ENCODE measurements at places on chromosomes 5 and 9.

- DNase-seq: no peak
These were observed 13.9 kb upstream of the UBE2QL1 start for GRCh38 chr5:6434731-6435130.

- DNase-seq: peak; percentile 83
These were observed at the start of gene CERCAM for GRCh38 chr9:128420651-128421481. Gene CERCAM, plus strand, starts transcription at chr9:128420857. Its CDS starts 21 bp downstream, at chr9:128420878.

DNA sequence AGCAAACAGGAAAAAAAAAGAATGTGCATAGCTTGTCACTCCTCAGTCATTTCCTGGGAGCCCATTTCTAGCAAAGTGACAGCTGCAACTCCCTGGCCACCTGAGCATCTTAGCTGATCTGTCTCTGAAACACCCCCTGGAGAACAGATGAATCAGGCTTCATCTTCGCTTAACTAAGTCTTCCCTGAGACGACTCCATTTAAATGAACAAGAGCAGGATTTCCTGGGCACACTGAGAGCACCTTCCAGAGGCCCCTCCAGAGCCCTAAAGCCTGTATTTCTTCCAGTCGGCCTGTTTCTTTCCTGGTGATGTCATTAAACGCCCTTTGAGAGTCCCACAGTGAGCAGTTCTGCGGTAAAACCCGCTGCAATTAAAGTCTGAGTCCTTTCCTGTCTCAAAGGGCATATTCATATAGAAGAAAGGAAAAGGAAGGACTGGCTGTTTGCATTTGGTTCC lies 13.9 kb downstream of the TGFBI start:
- DNase-seq: no peak

- no peak for DNase-seq
These were observed 79.3 kb downstream of the EPB41L4A start for GRCh38 chr5:112339761-112340160.

DNA sequence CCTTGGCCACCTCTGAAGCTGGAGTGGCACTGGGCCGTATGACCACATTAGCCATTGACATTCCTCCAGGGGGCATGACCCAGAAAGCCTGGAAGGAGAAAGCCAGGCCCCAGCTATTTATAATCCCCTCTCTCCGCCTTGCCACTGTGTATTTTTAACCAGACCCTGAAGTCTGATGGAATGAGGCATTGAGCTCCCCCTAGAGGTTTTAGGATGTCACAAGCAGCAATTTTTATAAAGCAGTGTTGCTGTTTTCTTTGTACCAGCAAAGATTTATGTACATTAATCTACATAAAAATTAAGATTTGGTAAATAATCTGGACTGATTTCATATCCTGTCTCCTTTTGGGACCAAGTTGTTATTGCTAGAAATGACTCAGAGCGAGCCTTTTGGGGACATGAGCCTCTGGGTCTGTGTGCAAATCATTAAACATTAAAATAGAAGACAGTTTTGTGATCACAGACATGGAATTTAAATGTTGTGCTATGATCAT lies 127.1 kb downstream of the TRIO start:
- peak; percentile 66 for DNase-seq

DNA sequence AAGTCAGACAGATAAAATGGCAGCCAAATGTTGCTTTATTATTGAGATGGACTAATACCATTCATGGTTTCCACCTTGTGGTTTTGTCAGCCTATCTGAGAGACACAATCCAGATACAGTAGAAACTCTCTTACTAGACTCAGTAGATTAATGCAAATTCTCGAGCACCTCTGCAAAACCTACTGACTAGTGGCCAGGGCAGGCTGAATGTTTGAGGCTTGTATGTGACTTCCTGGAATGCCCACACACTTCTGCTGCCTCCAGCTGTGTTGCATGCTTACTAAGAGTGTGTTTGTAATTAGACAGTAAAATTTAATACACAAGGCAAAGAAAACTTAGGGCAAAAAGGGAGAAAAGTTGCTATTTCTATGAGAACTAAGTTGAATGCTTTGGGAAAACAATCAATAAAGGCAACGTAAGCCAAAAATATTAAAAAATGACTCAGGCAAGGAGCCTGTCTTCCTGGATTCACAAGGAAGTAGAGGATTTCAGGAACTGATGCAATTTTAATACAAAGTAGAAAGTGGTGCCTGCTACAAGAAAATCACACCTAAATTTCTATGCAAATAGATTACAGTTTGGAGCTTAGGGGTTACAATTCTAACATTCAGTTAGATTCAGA lies 30.2 kb upstream of the CCNG1 start:
- no peak for DNase-seq

DNA sequence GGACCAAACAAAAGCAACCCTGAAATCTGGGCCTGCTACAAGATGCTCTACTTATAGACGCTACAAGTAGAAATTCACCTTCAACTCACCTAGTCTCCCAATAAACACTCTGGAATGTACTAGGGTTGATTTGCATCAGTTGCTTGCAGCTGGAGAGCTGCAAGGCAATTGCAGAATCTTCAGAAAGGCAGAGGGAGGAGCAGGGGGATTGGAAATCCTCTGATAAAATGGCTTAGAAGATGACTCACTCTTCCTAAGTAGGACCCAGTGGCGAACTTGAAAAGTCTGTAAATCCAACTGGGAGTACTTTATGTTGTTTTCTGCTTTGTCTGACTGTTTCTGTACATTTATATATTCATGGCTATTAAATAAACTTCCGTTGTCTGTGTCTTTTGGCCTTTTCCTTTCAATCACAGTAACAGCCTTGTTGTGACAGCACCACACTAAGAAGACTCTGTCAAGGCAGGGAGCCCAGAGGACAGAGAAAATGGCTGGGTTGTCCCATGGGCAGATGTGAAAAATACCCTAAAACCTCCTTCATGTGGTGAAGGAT lies 14.7 kb upstream of the MLLT3 start:
- no peak for DNase-seq

DNA sequence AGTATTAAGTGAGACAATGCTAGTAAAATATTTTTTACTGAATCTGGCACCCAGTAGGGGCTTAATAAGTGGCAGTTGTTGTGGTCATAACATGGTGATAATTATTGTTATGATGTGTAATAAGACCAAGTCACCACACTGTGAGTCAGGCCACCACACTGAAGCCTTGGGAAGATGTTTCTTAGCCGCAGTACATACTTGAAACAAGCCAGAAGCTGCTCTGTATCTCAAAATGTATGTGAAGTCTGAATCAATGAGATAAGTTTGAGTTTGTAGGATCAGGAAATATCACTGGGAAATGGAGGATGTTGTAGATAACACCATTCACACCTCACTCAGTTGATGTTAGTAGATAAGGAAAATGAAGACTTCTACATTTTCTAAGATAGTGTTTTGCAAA lies 51.3 kb upstream of the PTPN3 start:
- DNase-seq: no peak

DNA sequence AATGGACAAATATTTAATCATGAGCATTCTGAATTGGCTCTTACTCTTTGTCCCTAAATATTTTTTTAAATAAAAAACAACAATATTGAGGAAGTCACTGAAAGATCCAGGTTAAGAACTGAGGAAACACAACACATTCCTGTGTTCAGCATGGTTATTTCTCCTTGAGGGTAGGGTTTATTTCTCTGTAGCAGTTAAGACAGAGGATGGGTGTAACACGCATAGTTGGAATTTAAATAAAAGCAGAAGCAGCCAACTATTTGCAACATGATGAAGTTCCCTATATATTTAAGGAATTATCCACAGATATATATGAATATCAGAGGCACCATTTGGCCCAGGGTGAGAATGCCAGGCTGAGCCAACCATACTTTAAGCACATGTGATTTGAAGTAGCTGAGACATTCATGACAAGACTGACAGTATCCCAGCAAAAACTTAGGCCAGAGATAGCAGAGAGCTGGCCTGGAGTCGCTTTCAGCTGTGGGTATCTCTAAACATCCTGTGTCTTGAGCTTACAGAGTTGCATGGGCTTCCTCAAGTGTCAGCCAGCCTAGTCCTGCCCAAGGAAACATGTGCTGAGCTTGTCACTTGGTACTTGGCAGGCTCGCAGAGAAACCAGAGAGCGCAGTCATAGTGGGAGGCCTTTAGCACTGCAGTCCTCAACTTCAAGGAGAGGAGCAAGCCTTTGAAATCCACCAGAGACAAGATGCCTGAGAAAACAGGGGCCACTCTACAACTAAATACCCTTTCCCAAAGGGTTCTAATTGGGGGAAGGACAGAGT lies 43.6 kb downstream of the SEMA5A start:
- no peak for DNase-seq
